Stimulated activated CD4-positive, alpha-beta T cell treated with anti-CD3 and anti-CD28 coated beads, Interleukin-1b, Interleukin-23, amount 100 ng/mL, for 48 hours (primary cell): ENCODE measurements at places on chromosomes 1 and 21.

- DNase-seq = no peak
Observed at GRCh38 chr1:71660411-71660810, 579.6 kb upstream of the ZRANB2 start.

DNA sequence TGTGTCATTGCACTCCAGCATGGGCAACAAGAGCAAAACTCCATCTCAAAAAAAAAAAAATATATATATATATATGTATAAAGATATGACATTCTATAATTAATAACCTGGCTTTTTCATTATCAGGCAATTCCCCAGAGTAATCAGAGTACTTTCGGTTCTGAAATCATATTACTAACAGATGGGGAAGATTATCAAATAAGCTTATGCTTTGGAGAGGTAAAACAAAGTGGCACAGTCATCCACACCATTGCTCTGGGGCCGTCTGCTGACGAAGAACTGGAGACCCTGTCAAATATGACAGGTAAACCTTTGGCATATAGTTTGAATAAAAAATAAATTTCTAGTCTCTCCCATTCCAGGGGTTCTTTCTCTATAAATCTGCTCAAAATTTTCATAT, 58.5 kb upstream of the SH3GLB1 start:
- no peak for DNase-seq

- DNase-seq = no peak
Observed at GRCh38 chr1:229380536-229381160, 37.8 kb upstream of the CCSAP start.

GRCh38 chr1:198174297-198174696, 17.5 kb downstream of the NEK7 start:
- no peak for DNase-seq

DNA sequence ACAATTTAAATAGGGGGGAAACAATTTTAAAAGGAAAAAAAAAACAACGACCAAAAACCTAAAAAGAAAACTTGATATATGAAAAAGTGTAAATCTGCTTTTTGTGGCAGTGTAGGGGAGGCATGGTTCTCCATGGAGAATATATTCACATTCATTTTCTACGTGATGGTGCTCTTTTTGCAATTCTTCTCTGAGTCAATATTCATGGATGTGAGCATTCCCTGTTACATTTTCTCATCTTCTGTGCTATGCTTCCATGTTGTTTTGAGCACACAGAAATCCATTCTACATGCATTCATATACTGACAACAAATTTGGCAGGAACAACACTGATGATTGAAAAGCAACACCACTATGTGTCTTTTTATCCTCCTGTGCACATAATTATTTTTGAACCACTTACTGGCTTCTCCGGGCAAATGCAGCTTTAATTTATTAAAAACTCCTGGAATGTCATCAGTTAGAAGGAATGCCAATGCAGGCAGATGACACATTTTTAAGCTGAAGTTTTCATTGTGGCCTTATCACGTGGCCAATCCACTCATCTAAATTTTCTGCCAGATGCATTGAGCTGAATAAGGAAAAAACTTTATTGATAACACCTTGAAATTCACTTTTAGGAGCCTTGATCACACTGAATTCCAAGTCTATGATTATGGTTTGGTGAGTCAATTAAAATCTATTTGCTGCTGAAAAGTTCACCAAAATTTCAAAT, 590.6 kb downstream of the NUF2 start:
- DNase-seq = no peak

- DNase-seq = no peak
Observed at GRCh38 chr1:16618719-16619118, 5.4 kb upstream of the NBPF1 start.

GRCh38 chr1:94909486-94909885, 17.4 kb downstream of the CNN3 start:
- no peak for DNase-seq

- no peak for DNase-seq
Observed at GRCh38 chr1:236257216-236257615, 24.5 kb downstream of the ERO1B start.

DNA sequence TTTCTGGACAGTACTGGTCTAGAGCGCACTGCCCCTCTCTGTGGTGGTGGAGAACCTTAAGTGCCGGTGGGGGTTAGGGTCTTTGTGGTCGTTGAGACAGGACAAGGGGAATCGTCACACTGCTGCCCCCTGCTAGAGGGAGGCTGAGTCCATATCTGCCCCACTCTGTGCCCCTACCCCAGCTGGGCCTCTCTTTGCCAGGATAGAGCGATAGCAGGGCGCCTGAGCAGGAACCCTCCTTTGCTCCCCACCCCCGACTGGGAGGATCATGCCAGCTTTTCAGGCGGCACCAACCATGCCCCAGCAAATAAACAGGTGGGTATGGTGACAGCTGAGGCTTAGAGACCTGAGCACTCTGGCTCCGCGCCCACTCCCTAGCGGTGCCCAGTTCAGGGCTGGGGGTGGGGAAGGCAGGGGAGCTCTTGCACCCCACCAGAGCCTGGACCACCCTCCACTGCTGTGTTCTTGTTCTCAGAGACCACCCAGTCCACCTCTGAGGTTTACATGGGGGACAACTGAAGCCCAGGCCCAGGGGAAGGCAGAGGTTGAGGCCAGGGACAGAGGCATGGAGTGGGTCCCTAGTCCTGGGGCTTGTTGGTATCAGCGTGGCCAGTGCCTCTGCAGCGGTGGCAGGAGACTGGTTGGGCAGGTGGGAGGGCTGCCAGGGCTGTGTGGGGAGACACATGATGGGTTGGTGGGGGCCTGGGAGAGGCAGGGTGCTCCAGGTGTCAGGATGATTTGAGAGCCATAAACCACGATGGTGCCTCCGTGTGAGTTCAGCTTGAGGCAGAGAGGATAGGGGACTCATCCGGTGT, 1.6 kb downstream of the PADI2 start:
- DNase-seq = no peak

- DNase-seq = no peak
Observed at GRCh38 chr21:46092026-46092764, 5.7 kb upstream of the COL6A2 start.

- no peak for DNase-seq
Observed at GRCh38 chr1:12661606-12662219, 17.8 kb downstream of the AADACL4 start.

DNA sequence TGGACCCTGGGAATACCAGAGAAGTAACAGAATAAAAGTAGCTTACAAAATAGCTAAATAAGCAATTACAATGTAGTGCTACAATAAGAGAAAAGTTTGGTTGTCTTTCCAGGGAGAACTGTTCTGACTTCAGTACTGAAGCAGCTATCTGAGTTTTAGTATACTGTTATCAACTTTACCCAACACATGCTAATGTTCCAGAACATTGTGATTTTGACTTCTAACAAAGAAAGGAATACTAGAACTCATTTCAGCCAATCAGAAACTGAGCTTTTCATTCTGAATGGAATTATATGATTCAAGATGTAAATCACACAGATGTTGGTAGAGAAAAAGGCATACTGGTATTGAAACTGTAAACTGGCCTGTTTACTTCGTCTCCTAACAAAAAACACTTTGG, at the start of gene C1orf105:
C1orf105 (plus strand) TSS at position 301 of the 400 bp plus-strand sequence. CDS start 201 bp downstream, outside the sequence.
- no peak for DNase-seq

DNA sequence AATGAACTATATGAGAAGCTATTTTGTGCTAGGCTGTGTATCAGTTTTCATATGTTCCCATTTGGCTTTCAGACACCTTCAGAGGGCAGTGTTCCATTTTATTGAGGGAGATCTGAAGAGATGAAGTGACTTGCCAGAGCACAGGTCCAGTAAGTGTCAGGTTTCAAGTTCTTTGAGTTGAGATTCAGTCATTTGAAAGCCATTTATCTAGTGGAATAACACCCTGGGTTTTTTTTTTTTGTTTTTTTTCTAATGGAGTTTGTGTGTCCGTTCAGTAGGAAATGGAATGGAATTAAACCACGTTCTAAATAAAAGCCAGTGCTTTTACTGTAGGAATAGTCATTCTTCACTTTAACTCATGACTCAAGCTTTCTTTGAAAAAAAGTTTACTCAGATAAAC, 652.9 kb upstream of the USP24 start:
- no peak for DNase-seq

- no peak for DNase-seq
Observed at GRCh38 chr1:192767798-192768197, 41.0 kb upstream of the RGS2 start.

- peak; percentile 64 for DNase-seq
Observed at GRCh38 chr1:234989019-234989418, 139.6 kb downstream of the TOMM20 start.

- no peak for DNase-seq
Observed at GRCh38 chr21:17964199-17964598, 145.0 kb upstream of the C21orf91 start.

DNA sequence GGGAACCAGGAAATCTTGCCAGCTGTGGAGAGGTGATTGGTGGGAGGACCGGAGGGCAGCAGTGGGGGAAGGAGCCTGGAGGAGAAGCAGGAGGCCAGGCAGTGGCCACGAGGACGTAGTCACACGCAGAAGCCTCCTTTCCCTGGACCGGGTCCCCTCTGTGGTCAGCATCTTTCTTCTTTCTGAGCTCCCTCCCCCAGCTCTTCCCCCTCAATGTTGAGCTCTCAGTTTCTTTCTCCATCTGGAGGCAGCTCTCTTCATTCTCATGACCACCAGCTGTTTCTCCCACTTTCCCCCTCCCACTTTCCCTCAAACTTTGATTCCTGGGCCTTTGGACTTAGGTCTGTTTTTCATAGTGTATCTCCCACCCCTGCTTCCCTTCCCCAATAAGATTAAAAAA, 18.3 kb downstream of the KIRREL1 start:
- DNase-seq = no peak

GRCh38 chr1:20538227-20538626, 14.1 kb upstream of the FAM43B start:
- no peak for DNase-seq

- DNase-seq = no peak
Observed at GRCh38 chr1:118223426-118223825, 38.4 kb upstream of the SPAG17 start.

DNA sequence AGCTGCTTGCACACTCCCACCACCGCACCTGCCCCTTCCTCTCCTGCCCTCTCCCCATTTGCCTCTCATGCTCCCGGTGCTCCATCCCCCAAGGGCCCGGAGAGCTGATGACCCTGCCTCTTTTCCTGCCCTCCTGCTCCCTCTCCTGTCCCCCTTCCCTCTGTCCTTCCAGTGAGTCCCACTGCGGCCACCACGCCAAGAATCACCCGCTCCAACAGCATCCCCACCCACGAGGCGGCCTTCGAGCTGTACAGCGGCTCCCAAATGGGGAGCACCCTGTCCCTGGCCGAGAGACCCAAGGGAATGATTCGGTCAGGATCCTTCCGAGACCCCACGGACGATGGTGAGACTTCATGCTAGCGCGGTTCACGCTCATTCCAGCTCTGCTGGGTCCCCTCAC, 40.7 kb upstream of the IPO9 start:
- no peak for DNase-seq

- DNase-seq = no peak
Observed at GRCh38 chr1:215529111-215529510, 38.0 kb upstream of the KCTD3 start.

DNA sequence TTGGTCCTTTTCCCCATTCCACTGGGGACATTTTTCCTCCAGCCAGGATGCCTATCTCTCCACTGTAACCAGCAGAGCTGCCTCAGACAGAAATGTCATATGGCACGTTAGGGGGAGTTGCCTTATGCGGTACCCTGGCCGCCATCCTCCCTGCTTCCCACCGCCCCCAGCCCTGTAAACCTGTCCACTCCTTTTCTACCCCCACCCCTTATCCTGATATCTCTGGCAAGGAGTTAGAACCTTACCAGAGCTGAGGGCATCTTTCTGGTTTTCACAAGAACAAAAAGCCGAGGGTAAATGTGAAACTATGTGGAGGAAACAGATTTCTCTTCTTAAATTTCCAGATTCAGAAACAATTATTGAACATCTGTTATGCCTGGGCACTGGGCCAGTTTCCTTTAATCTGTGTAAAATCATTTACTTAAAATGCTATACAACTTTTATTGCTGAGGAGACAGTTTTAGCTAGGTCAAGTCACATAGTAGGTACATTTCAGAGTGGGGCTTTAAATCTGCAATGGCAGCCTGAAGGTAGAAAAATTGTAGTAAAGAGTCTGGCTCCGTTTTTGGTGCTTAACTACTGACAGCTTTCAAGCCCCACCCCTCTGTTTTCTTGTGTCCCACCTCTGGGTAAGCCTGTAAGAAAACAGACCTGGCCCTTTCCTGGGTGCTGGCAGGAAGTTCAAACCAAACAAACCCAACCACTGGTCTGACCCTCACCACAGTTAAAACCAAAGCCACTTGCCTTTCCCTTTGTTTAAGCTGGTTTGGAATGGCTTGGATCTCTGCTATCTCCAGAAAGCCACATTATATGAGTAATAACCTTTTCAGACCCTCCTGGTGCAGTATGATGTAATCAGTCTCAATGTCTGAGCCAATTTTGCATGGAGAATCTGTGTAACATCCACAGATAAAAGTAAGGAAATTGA, 319.0 kb downstream of the HHAT start:
- DNase-seq = no peak

DNA sequence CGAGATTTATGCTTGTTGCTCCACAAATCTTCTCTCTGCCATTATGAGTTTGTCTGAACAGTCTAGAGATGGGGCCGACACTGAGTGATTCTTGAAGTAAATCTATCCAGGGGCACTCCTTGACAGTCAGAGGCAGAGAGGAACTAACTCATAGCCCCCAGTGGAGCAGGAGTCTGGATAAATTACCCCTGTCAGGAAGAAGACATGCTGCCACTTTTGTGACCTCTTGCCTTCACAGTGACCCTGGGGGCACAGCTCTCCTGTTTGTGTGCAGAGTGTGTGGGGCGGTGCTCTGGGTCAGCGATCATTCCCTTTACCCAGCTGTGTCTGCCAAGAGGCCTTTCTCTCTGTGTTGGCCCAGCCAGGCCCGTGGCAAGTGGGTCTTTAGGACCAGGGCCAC, 29.5 kb downstream of the PEX14 start:
- no peak for DNase-seq

DNA sequence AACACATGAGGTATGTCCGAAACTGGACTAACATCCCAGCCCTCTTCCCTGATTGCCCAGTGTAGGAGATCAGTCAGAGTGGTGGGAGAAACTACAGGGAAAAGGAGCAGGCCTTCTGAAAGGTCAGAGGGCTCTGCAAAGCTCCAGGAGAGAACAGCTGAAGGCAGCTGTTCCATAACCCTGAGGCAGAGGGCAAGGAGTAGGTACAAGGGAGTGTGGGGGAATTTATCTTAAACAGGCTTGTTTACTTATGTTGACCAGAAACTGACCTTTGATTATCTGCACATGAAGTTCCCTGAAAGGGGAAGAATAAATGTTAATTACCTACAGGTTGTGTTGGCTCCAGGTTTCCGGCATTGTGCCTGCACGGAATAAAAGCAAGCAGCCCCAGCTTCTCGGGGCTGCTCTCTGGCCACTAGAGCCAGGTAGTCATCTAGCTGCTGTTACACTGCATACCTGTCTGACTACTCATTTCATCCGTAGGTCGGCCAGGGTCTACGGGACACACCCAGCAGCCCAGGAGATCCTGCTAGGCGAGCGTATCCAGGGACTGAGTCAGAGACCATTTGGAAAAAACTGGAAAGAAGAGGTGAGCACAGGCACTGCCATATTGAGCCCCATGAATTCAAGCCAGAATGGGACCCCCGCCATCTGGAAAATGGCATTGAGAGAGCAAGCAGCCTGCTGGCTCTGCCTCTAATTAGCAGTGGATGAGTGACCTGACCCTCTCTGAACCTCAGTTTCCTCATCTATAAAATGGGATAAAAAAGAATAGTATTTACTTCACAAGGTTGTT, 14.9 kb upstream of the PAQR7 start:
- no peak for DNase-seq
